ENCODE measurements at places on chromosomes 4 and X. TPM values are rescaled to one million over a fixed set of nuclear protein-coding genes. Genes with fewer than 3 reads are reported as not detected.

- DNase-seq, result peak; percentile 76
Observed at GRCh38 chrX:53312946-53313727, 31.8 kb upstream of the IQSEC2 start.

DNA sequence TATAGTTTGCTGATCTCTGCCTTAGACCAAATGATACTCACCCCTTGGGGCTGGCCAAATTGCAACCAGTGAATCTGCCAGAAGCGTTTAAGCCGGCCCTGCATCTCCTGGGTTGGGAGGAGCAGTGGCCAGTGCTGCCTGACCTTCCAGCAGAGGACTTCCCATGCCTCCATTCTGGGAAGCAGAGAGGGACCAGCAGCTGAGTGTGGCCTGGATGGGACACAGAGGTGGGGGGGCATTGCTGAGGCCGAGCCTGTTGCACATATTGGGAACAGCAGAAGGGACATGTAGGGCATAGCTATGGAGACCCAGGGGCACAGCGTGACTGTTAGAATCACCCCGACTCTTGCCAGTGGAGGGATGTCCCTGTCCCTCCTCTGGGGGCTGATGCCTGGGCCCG is 93.3 kb downstream of the CPZ start:
- no peak for DNase-seq

- no peak for DNase-seq
Observed at GRCh38 chrX:131861088-131861787, 161.9 kb upstream of the STK26 start.

- DNase-seq, result no peak
Observed at GRCh38 chr4:176794151-176794550, 1.4 kb upstream of the VEGFC start.

DNA sequence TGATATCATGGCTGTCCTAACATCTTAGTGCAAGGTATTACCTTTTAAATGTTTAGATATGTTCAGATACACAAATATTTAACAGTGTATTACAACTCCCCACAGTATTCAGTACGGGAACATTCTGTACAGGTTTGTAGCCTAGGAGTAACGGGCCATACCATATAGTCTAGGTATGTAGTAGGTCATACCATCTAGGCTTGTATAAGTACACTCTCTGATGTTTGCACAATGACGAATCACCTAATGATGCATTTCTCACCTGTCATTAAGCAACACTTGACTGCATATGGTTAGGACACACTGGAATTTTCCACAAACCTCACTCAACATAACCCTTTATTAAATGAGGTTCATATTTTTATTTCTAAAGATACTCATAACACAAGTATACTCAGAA is 67.7 kb downstream of the THOC2 start:
- DNase-seq, result no peak

GRCh38 chrX:135432881-135433521 is 11.3 kb downstream of the SMIM10L2A start:
- DNase-seq, result peak; percentile 42

- no peak for DNase-seq
Observed at GRCh38 chr4:44194365-44194764, 254.2 kb downstream of the KCTD8 start.

GRCh38 chrX:72079607-72080006 is 52.1 kb downstream of the RTL5 start:
- no peak for DNase-seq

DNA sequence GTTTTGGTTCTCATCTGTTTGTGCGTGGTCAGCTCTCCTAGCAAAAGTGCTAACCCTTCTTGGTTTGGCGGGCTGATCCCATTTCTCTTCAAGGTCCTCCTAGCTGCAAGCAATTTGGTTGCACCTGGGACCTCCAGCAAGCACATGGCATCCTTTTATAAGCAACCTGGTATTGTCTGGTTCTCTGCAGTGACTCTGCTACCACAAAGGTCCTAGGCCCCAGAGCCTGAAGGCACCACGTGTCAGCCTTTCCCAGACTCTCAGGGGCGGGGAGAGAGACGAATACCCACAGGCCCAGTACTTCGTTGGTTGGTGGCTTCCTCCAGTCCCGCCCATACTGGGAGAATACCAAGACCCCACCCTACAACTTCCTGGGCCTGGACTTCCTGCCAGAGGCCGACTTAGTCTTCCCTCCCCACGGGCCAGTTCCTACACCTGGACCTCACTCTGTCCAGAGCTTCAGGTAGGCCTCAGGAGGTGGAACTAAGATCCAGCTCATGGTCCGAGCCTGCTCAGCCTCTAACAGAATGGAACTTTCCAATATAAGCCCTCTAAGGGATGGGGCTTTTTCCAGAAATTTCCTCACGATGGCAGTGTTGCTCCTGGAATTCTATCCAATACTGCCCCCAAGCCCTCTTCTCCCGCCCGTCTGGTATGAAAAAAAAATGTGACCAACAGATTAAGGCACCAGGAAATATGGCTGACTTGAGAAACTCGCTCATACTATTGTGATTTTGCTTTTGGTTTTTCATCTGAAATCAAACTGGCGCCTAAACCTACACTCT is 192.5 kb upstream of the STK26 start:
- peak; percentile 56 for DNase-seq

DNA sequence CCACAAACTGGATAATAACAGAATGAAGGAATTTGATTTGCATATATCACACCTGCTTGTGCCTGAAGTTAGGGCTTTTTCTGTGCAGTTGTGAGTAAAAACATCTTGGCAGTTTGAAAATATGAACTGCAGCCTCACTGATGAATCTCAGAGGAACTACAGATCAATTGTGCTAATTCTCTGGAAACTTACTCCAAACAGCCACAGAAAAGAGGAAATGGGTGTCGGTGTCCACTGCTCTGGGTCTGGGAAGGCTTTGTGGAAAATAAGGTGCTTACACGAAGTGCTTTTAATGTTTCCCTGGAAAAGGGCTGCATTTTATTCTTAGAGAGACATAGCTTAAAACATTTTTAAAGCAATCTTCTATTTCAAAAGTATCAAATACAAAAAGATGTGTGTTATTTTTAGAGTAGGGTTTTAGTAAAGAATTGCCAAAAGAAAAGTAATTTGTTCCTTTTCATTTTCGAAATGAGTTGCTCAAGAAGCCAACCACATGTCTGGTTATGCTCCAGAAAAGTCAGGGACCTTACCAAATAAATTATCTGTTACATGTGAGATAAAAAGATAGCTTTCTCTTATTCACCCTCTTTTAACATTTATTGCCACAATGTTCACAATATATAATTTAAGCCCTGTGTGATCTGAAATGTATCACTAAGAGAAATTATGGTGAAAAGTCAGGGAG is 240.1 kb downstream of the FRAS1 start:
- no peak for DNase-seq

GRCh38 chrX:145821291-145821897 is 3.8 kb downstream of the SLITRK2 start:
- DNase-seq, result no peak

- no peak for DNase-seq
Observed at GRCh38 chr4:159038536-159038935, 64.3 kb upstream of the RAPGEF2 start.

- DNase-seq, result no peak
Observed at GRCh38 chrX:40867352-40867751, 132.0 kb upstream of the MED14 start.

- no peak for DNase-seq
Observed at GRCh38 chrX:69988955-69989394, 60.8 kb downstream of the AWAT2 start.

- no peak for DNase-seq
Observed at GRCh38 chr4:26822546-26822945, 38.1 kb upstream of the STIM2 start.

DNA sequence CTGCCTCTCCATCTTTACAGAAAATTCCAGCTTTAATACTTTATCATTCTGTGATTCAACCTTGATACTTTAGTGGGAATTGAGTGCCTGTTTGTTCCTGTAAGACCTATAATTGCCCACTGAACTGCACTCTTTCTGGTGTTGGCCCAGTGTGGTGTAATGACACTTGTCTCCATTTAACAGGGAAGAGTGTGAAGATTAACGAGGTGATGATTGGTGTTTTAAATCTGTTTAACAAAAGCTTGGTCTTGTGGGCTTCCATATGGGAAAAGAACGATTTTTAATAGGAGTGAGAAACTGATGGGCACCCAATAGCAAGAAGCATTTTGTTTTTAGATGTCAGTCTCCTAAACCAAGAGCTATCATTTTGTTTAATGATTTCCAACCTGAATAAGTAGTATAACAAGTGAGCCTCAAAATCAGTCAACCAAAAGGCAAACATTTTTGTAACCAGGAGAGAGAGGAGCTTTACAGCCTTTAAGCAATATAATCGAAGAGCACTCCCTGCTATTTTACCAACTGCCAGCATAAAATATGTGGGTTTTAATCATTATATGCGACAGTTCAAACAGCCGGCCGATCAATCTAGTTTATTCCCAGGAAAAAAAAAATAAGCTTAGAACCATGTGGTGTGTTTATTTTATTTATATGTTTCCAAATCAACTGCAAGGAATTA is 50.2 kb downstream of the SUPT20HL1 start:
- DNase-seq, result no peak

- DNase-seq, result peak; percentile 38
Observed at GRCh38 chrX:101462892-101463291, 22.4 kb upstream of the ARMCX4 start.

DNA sequence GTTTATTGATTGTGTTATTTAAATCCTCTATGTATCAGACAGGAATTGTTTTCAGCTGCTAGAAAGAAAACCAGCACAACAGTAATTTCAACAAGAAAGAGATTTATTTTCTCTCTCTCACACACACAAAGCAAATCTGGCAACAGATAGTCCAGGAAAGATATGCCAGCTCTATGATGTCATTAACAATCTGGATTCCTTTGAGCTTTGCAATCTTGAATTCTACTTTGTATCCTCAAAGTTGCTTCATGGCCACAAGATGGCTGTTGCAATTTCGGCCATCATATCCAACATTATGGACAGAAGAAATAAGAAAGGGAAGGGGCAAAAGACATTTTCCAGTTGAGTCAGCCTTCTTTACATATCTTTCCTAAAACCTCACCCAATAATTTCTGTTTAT is 19.8 kb upstream of the FMR1 start:
- no peak for DNase-seq

DNA sequence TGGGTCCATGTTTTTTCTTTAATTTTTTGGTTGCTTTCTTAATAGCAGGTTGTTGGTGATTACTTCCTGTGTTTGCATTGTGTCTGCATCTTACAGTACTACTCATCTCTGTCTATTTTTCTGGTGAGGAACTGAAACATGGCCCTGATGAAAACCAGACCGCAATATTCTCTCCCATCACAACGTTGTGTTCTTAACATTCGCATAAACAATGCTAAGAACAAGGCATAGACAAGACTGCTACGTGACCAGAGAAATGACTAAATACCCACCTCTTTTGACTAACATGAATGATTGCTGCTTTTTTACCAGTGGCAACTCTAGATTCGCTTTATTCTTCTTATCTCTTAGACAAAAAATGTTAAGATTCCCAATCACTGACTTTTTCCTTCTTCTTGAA is 179.1 kb downstream of the GC start:
- no peak for DNase-seq

GRCh38 chrX:72308566-72309296 is 3.0 kb upstream of the CITED1 start:
- peak; percentile 92 for DNase-seq

DNA sequence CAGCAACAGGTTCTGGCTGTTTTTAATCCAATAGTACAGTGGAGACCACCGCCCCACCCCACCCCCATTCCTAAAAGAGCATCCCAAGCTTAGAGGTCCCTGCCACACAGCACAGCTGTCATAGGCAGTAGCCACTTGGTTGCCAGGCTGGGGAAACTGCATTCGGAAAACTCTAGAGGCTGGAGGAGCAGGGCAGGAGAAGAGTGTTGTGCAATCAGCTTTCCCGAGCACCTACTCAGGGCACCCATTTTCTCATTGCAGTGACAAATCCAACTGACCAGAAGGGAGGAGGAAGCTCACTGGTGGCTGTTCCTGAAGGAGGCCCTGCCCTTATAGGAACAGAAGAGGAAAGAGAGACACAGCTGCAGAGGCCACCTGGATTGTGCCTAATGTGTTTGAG is 1.1 kb downstream of the CXCL1 start:
- DNase-seq, result no peak

GRCh38 chr4:8329560-8329858 is 60.0 kb downstream of the HTRA3 start:
- no peak for DNase-seq

DNA sequence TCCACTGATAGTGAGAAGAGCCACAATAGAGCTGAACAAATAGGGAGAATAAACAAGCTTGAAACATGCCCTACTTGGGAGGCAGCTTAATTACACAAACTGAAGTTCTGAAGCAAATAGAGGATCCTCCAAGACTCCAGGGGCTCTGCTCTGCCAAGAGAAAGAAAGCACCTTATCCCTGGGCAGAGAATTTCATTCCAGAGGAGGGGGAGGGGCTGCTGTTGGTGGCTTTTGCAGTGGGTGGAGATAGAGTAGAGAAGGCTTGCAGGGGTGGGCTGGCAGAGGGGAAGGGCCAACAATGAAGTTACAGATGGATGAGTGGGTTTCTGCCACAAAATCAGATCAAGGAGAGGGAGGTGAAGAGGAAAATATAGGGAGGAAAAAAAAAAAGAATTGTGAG is 1.0 kb upstream of the LPAR4 start:
- DNase-seq, result no peak

- DNase-seq, result no peak
Observed at GRCh38 chr4:144597171-144597570, 48.8 kb upstream of the HHIP start.

DNA sequence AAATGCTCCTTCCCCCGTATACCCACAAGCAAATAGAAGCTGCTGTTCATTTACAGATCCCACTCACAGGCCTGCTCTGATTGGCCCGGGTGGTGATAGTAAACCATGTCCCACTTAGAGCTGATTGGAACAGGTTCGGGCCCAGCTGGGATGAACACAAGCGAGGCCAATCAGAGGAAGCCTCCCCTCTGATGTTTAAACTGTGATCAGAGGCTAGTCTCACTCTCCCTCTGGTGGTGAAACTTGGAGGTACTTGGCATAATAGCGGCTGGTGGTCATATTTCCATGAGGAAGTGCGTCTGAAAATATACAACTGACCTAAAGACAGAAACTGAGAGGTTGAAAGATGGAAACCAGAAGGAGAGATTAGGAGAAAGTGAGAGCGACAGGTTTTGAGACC is 51.5 kb upstream of the TRPC3 start:
- DNase-seq, result peak; percentile 60

- no peak for DNase-seq
Observed at GRCh38 chr4:96986816-96987215, 1146.9 kb downstream of the PDHA2 start.

GRCh38 chrX:37060999-37061398 is 52.8 kb downstream of the FAM47C start:
- DNase-seq, result peak; percentile 18

The MED14 gene
- 24.5 TPM for polyA plus RNA-seq

The ETFDH gene
- polyA plus RNA-seq, result 12.1 TPM

The DUX4 gene
- not detected for polyA plus RNA-seq

The CXCL13 gene
- polyA plus RNA-seq, result not detected

The MAGED4 gene
- polyA plus RNA-seq, result 26.6 TPM

The FAM114A1 gene
- 54.2 TPM for polyA plus RNA-seq

The SYN1 gene
- 0.02 TPM for polyA plus RNA-seq

The MTNR1A gene
- polyA plus RNA-seq, result not detected

The GAR1 gene
- polyA plus RNA-seq, result 40.5 TPM

The FGFRL1 gene
- polyA plus RNA-seq, result 22.5 TPM

The RNF4 gene
- 85.3 TPM for polyA plus RNA-seq

The HSD17B13 gene
- polyA plus RNA-seq, result 0.13 TPM

Data from SK-N-SH (cell line).